ENCODE measurements at places on chromosomes 5 and 9.

DNA sequence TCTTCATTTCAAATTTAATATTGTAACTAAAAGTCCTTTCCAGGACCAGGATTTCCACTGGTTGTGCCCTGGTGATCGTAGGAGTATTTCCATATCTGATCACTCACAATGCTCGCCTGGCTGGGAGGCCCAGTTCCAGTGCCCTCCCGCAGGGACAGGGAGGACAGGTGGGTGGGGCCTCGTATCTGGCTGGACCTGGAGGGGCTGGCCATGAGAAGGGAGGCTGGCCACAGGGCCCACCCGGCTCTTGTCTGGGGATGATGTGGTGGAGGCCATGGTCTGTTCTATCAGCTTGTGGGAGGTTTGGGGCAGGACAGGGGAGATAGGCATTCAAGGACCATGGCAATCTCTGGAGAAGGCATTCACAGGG lies 286.4 kb downstream of the GADD45G start:
- DNase-seq = no peak

DNA sequence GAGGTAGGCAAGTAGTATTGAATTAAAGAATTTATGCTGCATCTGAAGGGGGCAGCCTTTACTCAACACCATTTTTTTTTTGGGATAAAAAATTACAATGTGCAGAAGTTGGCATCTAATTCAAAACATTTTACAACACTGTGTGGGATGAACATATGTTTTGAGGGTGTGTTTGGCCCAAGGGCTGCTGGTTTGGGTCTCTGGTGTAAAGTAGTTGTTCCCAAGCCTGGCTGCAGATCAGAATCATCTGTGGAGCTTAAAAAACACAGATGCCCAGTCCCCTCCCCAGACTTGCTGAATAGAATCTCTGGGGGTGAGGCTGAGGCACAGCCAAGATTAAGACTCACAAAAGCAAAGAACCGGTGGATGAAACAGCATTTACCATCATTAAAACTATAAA lies 33.0 kb upstream of the PDZD2 start:
- DNase-seq = no peak

DNA sequence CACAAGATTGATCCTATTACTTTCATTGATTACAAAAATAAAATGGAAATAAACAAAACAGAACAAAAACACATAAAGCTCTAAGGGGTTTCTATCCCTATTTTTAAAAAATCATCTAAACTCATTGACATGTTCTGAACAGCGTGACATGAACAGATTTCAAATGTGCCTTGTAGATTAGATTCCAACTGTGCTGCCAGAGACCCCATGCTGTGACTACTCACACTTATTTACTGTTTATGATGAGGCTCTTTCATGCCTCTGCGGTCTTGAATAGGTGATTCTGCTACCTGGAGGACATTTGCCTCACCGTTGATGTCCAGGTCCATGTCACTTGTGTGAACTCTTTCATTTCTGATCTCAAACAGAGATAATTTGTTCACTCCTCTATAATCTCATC lies 990.2 kb downstream of the CDH12 start:
- no peak for DNase-seq

- no peak for DNase-seq
These were observed 77.2 kb upstream of the NEK6 start for GRCh38 chr9:124180557-124180956.

DNA sequence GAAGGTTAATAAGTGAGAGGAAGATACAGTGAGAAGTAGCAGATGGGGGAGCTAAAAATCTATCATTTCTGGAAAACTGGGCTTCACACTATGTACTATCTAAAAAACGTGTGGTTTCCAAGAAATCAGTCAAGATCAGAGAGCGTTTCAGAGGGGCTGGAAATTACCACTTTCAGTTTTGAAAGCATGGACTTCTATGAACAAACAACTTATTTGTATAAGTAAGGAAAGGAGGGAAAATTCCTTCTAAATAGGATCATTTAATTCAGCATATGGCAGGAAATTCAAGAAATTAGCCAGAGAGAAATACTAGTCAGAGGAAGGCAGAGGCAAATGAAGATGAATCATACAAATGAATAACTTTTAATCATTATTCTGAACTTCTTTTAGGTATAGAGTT lies 11.3 kb downstream of the TNC start:
- DNase-seq = no peak

- no peak for DNase-seq
These were observed 1.2 kb upstream of the AJM1 start for GRCh38 chr9:136840877-136841645.

- DNase-seq = no peak
These were observed 40.6 kb downstream of the TMEM174 start for GRCh38 chr5:73213566-73213998.

DNA sequence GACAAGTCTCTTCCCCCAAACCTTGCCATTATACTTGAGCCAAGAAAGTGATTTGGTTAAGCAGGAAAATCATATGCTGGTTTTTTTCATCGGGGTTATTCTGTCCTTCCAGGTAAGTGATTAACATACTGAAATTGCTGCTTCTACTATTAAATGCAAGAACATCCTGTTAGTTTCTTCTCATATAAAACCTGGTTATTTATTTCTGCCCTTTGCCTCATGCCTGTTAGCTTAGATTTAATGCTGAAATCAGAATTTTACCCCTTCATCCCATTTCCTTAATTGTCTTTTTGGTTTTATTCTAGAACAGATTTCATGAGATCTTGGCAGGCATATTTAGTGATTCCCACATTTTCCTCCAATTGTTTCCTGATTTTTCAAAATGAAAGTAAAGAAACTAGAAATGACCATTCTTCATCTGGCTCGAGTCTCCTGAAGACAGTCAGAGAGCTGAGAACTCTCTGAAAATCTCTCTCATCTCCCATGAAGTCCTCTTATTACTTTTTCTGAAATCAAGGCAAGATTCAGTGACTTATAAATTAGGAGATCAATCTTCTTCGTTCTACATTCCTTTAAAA lies 132.9 kb downstream of the NFIB start:
- DNase-seq = no peak

- DNase-seq = no peak
These were observed 216.9 kb downstream of the ARRDC3 start for GRCh38 chr5:91166059-91166807.

- DNase-seq = peak; percentile 51
These were observed 92.8 kb upstream of the PITX1 start for GRCh38 chr5:135126688-135127438.

GRCh38 chr9:123871781-123872180 lies 58.1 kb downstream of the DENND1A start:
- no peak for DNase-seq

GRCh38 chr9:123686829-123687192 lies 243.1 kb downstream of the DENND1A start:
- no peak for DNase-seq
